AG09319 (cell line): ENCODE measurements at places on chromosomes 4 and X.

DNA sequence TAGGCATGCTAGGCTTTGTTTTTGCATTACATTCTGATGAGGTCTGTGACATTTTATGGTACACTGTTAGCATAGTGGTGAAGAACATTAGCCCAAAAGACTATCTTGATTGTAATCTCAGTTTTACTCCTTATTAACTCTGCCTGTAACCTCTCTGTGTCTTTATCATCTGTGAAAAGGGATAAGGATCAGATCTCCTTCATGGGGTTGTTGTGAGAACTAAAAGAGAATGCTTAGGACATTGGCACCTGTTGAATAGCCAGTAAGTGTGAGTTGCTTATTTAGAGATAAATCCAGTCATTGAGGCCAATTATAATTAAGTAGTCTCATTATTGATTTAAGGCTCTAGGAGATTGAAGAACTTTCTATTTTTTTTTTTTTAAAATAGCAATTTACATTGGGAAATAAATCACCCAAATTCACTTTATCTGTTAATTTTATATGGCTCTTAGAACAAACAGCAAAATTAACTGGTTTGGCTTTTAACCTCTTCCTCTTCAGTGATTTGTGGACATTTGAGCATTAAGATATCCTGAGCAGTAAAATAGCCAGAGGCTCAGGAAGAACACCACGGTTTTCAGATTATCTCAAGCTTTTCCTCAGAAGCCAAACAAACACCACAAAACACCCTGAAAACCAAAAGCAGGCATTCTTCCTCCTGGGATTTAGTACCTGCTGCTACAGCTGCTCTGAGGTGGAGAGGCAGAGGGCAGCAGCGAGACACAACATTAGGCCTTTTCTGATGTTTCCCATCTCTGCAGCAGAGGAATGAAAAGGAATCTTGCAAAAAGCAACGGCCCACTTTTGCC is 192.9 kb downstream of the ARHGAP10 start:
- no peak for DNase-seq

GRCh38 chr4:90012918-90013317 is 114.3 kb upstream of the CCSER1 start:
- DNase-seq = no peak

GRCh38 chr4:180726611-180727010 is 1516.6 kb upstream of the TENM3 start:
- no peak for DNase-seq

DNA sequence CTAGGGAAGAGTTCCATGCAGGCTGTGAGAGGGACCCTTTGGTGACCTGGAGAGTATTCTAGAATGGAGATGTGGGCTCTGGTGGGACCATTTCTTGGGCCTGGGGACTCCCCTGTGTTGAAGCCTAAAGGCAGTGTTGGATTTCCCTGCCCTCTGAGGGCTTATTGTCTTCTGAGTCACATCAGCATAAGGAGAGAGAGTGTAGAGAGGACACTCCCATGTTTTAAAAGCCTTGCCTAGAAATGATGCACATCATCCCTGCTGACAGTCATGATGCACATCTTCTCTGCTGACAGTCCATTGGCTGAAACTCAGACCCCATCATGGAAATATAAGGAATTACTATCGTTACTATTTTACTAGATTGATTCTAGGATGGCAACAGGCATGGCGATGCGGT is 51.9 kb downstream of the FAM114A1 start:
- no peak for DNase-seq

GRCh38 chr4:101283434-101283833 is 63.9 kb downstream of the PPP3CA start:
- DNase-seq = no peak

GRCh38 chr4:15413010-15413622 is 14.7 kb upstream of the C1QTNF7 start:
- no peak for DNase-seq

DNA sequence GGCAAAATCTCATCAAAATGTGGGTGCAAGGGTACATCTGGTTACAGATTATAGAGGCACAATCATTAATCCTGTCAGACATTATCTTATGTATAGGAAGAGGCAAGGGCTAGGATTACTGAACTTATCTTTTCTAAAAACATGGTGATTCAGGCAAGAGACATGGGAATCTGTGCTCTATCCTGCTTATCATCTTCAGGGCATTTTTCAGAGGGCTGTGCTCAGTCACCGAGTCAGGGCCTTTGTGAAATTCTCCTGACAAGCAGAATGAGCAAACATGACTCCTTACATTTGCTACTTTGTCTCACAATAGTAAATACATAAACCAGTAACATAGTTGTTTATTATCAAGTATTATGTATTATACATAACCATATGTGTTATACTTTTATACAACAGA is 84.2 kb upstream of the KCTD8 start:
- DNase-seq = no peak

GRCh38 chrX:154541896-154542722 is 4.5 kb downstream of the G6PD start:
- DNase-seq = peak; percentile 86

GRCh38 chrX:3443184-3443583 is 96.7 kb upstream of the MXRA5 start:
- DNase-seq = no peak

- no peak for DNase-seq
Measured at GRCh38 chrX:41043196-41043595, 42.0 kb upstream of the USP9X start.

DNA sequence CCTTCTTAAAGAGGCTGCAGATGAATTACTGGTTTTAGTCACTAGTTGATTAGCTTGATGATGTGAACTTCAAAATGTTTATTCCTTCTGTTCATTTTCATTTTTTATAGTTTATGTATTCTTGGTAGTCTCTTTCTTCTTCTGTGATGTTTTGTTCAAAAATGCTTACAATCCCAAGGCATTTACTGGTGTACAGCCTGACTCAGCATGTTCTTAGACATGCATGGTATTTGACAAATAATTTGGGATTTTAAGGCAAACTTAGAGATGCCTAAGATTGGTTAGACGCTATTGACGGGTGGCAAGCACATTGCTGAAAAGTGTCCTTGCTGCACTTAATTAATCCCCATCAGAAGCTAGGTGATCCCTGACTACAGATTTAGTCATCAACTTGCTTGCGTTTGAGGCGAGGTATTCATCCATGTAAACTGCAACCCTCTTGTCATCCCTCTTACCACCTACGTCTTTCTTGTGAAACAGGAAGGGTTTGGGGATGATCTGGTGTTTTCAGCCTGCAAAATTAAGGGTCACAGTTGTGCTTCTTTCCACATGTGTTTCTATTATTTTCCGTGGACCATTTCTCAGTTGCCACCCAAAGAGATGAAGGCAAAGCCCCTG is 331.8 kb downstream of the DKK2 start:
- no peak for DNase-seq

DNA sequence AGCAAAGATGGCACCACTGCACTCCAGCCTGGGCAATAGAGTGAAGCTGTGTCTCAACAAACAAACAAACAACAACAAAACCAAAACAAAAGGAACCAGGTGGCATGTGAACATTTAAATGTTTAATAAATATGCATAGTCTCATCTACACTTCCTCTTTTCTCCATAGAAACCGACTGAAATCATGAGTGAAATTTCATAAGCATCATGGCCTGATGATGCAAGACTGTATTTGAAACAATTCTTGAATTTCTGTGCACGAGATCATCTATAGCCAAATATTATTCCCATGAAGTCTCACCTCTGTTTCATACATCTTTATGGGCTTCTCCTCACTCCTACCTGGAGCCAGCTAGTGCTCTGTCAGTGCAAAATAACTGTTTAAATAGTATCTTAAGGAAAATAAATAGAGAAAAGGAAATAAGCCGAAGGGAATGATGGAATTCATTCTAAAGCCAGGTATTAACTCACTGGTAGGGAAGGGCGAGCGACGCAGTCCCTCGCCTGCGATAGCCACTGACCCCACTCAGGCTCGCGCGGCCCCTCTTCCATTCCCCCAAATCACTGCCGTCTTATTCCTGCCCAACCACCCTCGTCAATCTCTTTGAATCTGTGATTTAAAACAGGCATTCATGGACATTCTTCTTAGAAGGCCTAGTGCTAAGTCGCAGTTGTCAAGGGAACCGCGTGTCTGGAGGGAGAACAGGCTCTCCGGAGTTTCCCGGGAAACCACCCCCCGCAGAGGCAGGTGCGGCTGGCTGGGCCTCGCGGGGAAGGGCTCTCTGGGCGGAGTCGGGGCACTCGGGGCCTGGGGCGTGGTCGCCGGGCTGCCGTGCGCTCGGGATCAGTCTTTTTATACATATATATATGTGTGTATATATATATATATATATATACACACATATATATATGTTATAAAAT is 52.4 kb upstream of the TRIM2 start:
- DNase-seq = no peak

GRCh38 chrX:40132751-40133150 is 35.0 kb upstream of the BCOR start:
- DNase-seq = peak; percentile 49

GRCh38 chr4:172547724-172548123 is 620.9 kb upstream of the GALNT7 start:
- DNase-seq = no peak

DNA sequence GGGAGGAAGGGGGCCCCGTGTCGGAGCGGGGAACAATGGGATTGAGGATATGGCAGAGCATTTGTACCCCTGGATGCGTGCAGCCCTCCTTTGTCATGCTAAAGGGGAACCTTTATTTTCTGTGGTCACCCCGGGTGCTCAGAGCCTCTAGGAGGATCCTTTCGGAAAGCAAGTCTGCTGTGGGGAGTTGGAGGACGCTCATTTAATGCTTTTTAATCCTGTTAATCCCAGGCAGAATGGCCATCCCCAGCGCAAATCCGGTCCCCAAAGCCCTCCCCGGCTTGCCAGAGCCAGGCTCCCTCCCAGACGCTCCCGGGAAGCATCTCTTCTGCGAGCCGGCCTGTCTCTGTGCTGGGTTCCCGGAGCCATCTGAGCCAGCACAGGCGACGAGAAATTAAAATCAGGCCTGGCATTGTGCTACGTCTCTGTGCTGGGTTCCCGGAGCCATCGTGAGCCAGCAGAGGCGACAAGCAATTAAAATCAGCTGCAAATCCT is 113.2 kb upstream of the PPP2R3B start:
- DNase-seq = no peak

DNA sequence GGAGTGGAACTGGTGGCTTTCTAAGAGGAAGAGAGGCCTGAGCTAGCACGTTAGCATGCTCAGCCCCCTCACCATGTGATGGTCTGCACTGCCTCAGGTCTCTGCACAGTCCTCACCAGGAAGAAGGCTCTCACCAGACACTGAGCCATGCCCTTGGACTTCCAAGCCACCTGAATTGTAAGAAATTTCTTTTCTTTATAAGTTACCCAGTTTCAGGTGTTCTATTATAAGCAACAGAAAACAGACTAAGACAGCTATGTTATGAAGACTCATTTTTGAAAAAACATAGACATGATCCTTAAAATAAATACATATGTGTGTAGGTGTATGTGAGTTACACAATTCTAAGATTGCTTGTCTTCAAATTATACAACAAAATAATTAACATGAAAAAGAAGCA is 74.7 kb downstream of the CEP44 start:
- no peak for DNase-seq

GRCh38 chr4:48924416-48924815 is 17.8 kb upstream of the OCIAD2 start:
- DNase-seq = no peak

DNA sequence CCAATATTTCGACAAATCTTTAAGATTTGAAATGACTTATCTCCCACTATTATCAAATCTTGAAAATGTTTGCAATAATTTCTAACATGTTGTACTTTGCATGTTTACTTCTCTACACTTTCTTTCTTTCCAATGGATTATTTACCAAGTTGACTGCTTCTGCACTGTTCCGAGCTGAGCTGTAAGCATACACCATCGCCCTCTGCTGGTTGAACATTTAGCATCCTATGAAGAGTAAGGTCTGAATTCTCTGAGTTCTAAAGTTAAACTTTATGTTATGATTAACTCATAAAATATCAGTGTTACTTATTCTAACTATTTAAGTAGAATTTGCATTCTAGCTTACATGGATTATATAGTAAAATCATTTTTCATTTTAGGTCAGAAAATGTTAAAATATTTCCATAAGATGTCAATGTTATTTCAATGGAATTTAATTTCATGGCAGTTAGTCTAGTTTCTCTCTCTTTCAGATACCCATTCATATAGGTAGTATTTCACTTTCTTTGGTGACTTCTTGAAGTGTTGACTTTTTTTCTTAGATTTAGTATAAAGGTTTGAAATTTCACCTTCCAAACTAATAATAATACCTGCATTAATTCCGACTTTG is 137.4 kb downstream of the DKK2 start:
- peak; percentile 24 for DNase-seq
